ENCODE measurements at places on chromosomes 7 and 10.
A peak's percentile ranks its signal among the peaks of the same experiment; 100 is the strongest.

DNA sequence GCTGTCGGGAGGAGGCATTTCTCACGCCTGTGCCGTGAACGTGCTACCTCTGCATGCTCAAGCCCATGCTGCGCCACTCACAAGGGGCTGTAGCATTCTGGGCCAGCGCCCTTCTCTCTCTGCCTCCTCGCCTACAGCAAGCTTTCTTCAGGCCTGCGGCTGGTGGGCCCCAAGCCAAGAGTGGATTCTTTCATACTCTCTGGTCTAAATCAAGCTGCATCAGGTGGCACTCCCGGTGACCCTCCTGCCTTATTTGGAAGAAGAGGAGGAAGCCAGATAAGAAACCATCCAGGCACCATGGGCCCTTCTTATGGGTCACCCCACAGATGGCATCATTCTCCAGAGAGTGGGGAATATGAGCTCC is 86.7 kb upstream of the DUSP5 start:
- DNase-seq, result no peak

DNA sequence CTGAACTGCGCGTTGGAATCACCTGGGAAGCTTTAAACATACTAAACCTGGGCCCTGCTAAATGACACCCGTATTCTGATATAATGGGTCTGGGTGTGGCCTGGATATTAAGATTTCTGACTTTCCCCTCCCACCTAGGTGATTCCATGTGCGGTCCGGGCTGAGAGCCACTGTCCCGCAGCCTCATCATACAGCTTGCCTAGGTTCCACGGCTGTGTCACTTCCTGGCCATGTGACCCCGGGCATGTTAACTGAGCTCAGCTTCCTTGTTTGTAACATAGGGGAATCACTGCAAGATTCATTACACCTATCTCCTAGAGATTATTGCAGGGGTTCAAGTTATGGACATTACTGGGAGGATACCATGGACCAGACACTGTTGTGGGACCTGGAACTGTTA is 472.7 kb upstream of the GALNT17 start:
- no peak for DNase-seq

DNA sequence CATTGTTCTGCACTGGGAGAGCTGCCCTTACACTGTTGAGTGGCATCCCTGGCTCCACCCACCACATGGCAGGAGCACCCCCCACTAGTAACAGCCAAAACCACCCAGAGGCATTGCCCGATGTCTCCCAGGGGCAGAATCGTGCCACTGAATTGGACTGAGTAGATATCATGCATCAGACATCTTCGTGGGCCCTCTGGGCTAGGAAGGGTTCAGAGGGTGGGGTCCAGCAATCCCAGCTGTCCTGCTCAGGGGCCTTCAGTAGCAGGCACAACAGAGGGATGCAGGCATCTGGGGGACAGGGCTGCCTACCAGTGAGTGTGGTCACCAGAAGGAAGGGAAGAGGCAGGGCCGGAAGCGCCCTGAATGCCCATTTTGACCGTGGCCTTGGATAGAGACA is 119.7 kb upstream of the PPP2R2D start:
- no peak for DNase-seq

- no peak for DNase-seq
Observed at GRCh38 chr10:17062955-17063484, 66.6 kb downstream of the CUBN start.

DNA sequence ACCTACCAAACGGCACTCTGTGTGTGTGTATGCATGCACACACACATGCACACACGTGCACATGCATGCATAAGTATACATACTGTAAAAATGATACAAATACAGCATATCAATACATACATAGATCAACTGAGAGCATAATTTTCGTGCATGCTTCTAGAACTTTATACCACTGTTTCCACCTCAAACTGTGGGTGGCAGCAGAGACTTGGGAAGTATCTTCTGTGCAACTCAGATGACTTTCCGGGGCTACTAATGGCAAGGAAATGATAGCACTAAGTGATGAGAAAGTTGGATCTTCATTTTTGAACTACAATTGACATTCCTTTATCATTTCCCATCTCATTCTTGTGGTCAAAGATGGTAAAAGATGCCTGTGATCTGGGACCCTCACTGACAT is 570.7 kb downstream of the REEP3 start:
- no peak for DNase-seq

- no peak for DNase-seq
Observed at GRCh38 chr7:45221896-45222604, 64.5 kb downstream of the RAMP3 start.

DNA sequence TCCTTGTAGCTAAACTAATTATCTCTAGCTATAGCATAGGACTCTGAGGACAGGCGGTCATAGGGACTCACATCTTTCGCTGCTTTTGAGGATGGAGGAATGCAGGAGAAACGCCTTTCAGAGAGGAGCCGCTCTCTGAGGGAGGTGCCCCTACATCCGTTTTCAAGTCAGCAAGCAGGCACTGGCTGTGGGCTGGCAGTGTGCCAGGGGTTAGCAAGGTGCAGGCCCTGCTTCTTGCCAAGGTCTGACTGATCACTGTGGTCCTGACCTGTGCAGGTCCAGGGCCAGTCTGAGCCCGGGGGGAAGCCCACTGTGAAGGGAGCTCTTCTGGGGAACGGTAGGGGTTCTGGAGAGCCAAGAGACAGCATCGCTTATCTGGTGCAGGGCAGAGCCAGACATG is 89.4 kb downstream of the SH3PXD2A start:
- DNase-seq, result peak; percentile 75

DNA sequence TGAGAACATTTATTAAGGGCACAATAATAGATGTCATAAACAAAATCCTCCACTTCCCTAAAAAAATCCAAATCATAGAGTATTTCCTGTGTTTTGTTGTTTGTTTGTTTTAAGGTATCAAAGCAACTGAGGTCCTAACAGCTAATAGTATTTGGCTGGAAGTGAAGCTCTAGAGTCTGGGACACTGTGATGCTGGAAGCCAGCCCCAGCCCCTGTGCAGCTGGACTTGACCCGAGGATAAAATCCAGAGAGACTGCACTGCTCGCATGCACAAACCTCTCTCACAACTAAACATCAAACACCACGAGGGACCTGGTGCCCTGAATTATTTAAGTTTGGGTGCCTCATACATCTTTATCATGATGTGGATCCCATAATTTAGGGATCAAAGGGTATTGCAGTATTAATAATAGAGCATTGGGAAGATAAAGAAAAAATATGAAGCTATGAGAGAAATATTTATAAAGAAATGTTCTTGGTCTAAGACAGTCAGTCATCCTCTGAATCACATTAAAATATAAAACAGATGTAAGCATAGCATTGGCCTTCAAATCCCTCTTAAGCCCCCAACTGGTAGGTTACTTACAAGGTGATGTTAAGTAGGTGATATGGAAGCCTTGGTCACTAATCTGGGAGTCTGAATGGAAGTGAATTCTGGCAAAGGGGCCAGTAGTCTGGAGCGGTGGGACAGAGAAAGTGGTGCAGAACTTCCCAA is 44.4 kb downstream of the CUBN start:
- DNase-seq, result no peak

DNA sequence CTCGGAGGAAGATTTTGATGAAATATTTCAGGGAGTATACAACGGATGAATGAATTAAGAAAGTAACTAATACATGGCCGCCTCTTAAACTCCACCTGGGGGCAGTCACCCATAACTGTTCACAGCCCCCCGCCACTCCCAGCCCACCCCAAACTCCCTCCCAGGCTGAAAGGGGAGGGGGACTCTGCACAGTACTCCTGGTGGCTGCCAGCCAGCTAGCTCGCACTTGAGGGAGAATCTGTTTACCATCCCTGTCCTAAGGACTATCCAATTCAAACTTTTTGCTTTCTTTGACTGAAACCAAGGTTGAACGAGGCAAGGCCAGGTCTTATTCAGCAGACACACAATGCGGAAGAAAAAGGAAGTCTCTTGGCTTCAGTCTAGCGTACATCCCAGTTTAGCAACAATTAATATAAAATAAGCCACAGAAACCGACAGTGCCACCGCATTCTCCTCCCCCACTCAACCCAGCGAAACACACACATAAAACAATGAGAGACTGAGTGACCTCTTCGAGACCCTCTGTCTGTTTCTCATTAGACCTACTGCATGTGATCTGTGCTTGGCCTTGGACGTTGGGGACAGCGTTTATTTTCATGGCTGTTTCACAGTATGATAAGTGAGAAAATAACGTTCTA is 219.5 kb downstream of the GLI3 start:
- no peak for DNase-seq

- DNase-seq, result no peak
Observed at GRCh38 chr10:11724938-11725776, 17.0 kb upstream of the ECHDC3 start.

GRCh38 chr10:106785528-106785927 is 379.0 kb downstream of the SORCS1 start:
- DNase-seq, result no peak

DNA sequence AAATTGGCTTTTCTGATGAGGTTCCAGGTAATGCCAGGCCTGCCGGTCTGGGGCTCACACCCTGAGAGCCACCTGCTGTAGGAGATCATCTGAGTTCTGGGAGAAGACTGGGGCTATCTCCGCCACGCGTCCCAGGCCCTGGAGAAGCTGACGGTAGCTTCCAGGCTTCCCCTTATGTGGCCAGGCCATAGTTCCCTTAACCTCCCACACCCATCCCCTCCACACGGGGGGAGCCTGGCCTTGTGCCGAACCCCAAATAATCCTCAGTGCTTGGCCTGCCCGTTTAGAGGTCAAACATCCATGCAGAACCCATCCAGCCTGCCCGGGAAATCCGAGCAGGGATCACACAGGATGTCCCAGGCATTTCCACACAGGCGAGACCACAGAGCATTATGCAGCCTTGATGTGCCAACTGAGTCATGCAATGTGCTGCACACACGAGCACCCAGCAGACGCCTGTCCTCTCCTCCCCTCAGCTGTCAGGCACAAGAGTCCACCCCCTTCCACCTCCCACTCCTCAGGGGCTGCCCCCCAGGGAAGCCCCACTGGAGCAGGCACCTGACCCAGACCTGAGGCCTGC is 176.2 kb downstream of the PRKAG2 start:
- DNase-seq, result no peak

- DNase-seq, result no peak
Observed at GRCh38 chr7:91916051-91916440, 24.6 kb upstream of the AKAP9 start.

GRCh38 chr10:909831-910230 is 21.7 kb downstream of the LARP4B start:
- DNase-seq, result no peak

GRCh38 chr10:14039968-14040668 is 290.6 kb downstream of the FRMD4A start:
- no peak for DNase-seq

DNA sequence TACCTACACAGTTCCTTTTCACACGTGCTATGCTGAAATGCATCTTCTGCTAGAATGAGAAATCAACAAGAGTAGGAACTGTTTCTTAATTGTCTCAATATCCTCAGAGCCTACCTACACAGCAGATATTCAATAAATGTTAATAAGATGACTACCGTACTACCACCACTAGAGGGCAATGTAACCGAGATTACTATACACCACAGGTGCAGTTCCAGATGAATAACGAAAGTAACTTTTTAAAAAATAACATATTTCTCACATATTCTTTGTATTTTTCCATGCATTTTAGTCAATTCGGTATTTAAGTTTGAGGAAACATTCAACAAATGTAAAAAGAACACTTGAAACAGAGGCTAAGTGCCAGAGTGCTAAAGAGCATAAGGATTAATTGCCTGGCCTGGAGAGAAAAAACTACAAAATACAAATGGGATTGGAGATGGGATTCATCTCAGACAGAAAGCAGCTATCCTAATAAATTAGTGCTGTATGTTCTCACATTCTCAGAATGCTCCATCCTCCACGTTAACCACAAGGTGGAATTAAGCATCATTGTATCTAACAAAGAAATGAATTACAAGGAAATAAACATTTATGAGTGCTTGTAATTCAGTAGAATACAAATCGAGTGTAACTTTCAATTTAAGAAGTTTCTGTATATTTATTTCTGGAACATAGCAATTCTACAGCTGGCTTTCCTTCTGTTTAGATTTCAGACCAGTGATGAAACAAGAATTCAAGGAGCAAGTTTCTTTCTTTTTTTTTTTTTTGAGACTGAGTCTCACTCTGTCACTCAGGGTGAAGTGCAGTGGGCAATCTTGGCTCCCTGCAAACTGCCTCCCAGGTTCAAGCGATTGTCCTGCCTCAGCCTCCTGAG is 20.3 kb upstream of the HECTD2 start:
- DNase-seq, result no peak

- peak; percentile 11 for DNase-seq
Observed at GRCh38 chr10:80356989-80357850, 639 bp downstream of the DYDC2 start.

DNA sequence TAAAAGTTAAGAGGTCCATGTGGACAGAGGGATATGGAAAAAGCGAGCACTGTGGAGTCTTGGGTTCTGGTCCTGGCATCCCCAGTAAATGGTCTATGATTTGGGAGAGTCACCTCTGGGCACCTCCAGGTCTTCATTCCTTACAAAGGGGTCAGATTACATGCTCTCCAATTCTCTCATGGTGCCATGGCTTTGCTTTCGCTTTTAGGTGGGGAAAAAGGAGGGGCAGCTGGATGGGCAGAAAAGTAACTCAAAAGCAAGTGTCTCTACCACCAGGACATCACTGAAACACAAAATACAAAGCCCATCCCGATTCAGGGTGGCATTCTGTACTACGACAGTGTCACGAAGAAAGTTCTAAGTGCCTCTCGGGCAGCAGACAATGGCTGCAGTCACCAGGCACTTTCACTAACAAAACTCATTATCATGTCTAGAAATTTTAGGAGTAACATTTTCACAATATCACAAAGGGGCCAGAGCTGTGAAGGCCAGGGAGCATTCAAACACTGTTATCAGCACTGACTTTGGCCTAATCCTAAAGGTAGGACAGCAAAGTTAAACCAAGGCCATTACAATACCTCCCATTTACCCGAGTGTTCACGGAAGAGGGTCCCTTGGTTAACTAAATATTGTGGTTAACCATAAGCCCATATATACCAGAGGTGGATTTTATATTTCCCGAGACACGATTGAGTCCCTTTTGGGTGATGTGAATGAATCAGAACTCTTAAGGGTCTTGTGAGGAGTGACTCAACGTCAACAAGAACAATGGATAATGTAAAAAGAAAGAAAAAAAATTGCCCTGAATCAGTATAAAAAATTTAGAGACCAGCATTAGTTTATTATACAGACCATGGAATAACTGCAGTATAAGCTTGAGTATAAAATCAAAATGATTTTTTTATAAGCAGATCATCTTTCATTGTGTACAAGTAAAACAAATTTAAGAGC is 2.5 kb downstream of the PSAP start:
- no peak for DNase-seq

DNA sequence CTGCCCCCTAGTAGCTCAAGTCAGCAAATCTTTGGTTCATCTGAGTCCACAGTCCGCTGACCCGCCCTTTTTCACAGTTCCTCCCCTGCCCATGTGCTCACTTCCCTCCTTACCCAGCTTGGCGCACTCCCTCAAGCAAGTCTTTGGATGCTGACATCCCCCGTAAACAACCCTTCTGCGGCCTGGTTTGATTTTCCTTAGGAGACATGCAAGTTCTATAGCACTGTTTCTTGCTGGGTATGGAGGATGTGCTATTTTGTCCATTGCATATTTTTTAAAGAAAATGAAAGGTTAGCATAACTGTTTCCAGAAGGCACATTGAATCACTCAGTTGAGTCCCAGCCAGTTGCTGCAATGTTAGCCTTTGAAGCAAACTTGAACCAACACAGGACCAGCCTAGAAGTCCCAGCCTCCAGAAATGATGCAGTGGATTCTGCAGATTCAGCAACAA is 38.2 kb downstream of the HTRA1 start:
- DNase-seq, result no peak

Measured in activated CD4-positive, alpha-beta T cell treated with anti-CD3 and anti-CD28 coated beads for 48 hours (primary cell).